D341Med (cell line): ENCODE measurements at places on chromosomes 7 and 10.

DNA sequence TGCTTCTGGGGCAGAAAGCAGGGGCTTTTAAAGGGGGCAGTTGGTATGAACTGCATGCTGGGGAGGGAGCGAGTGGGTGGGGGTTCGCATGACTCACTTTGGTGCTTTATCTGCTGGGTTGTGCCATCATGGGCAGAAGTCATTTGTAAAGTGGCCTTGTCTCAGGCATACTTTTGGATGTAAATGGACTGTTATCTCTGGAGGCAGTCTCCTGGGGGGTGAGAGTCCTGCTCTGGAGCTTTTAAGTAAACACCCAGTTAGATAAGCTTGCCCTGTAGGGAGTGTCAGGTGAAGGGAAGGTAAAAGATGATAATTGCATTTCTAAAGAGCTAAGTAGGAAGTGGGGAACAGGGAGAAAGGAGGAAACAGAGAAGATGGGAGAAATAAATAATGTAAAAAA lies 1.6 kb upstream of the GSTO1 start:
- DNase-seq, result no peak

GRCh38 chr10:124414076-124414475 lies 4.6 kb downstream of the OAT start:
- DNase-seq, result no peak

GRCh38 chr10:62043421-62044021 lies 142.0 kb downstream of the ARID5B start:
- DNase-seq, result no peak

GRCh38 chr7:23294549-23295400 lies 4.4 kb upstream of the MALSU1 start:
- DNase-seq, result no peak

- no peak for DNase-seq
These were observed 17.4 kb upstream of the CYP3A7 start for GRCh38 chr7:99752356-99752755.

DNA sequence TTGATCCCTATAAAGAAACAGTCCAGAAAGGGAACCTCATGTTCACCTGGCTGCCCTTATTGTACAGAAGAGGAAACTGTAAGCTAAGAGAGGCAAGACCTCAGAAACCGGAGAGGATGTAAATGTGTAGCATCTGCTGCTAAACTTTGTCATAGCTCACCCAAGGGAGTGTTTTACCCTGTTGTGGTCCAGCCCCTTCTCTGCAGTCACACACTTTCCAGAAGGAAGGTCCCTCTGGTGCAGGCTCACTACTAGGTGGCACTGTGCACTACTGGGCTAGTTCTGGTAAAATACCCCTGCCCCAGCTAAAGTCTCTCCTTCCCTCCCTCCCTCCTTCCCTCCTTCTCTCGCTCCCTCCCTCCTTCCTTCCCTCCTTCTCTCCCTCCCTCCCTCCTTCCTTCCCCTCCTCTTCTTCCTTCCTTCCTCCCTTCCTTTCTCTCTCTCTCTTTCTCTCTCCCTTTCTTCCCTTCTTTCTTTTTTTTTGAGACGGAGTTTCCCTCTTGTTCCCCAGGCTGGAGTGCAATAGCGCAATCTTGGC lies 42.5 kb upstream of the LCOR start:
- peak; percentile 32 for DNase-seq
